IMR-90 (cell line): ENCODE measurements at places on chromosomes 3 and 15. TPM values are rescaled to one million over a fixed set of nuclear protein-coding genes. Genes with fewer than 3 reads are reported as not detected.

DNA sequence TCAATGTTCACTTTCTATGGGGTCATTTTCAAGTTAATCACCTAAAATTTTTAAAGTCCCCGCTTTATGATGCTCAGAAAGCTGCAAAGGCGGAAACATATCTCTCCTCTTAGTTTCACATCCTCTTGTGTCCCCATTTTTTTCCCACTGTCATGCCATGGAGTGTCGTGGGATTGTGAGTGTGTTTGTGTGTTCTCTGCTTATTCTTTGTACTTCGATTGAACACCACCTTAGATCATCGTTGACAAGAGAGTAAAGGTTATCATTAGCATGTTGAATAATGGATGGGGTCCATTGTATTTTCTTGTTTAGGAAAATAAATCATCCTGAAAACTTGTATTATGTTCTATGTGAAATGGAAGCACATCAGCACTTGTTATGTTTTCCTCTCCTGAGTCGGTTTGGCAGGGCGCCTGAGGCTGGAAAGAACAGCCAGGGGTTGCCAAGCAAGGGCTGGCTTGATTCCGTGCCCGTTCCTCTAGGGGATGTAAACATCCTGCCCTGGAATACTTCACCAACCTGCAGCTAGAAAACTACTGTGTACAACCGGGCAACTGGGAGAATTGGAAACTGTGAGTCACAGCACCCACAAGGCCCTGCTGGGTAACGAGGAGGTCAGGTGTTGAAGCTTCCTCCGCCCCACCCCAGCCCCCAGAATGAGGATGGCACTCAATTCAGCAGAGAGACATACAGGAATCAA, 67.2 kb downstream of the EIF4E3 start:
- peaks cover 10% of the 10 kb centered on the region for H3K27me3 ChIP-seq
- 0 out of 2 replicates have a peak, but pooled peaks cover 2% of the 10 kb centered on the region for H3K4me1 ChIP-seq
- no peaks in the 10 kb centered on the region for H3K36me3 ChIP-seq
- no peak overlapping the region for H3K27ac ChIP-seq

GRCh38 chr3:107133891-107134290, 243.3 kb upstream of the CCDC54 start:
- no peak for DNase-seq
- no peaks in the 10 kb centered on the region; the same call in 1 of the 2 replicates for H3K27me3 ChIP-seq
- no peaks in the 10 kb centered on the region for H3K4me1 ChIP-seq
- no peak overlapping the region for H3K4me3 ChIP-seq
- no peak overlapping the region for H3K27ac ChIP-seq

Gene ADAMTSL3
- total RNA-seq = under 0.01 TPM in 1 of 2 replicates, not detected in the other

Gene FEZF2
- total RNA-seq = not detected in 2 replicates

Gene CGGBP1
- total RNA-seq = 37.8 and 42.1 TPM in 2 replicates
